ENCODE measurements at places on chromosomes 4 and X. TPM values are rescaled to one million over a fixed set of nuclear protein-coding genes. Genes with fewer than 3 reads are reported as not detected.

- DNase-seq, result no peak
These were observed 61.0 kb downstream of the ANXA3 start for GRCh38 chr4:78612398-78613178.

- no peak for DNase-seq
These were observed 499.6 kb downstream of the ACTRT1 start for GRCh38 chrX:127552571-127552970.

DNA sequence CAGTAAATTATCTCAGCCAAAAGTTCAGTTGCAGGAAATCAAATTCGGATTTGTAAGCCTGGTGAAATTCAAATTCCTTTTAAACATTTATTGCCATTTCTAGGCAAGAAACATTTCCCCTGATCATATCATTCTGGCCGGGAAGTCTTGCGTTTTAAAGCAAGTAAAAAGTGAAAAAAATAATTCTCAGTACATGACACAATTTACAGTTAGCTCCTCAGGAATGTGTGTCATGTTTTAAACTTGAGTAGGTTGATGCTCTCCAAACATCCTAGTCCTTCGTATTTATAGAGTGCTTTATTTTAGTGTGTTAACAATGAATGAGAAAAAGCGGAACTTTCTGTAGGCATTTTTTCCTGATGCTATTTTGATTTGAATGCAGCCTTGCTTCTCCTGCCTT, 158.3 kb upstream of the SCML1 start:
- no peak for DNase-seq

DNA sequence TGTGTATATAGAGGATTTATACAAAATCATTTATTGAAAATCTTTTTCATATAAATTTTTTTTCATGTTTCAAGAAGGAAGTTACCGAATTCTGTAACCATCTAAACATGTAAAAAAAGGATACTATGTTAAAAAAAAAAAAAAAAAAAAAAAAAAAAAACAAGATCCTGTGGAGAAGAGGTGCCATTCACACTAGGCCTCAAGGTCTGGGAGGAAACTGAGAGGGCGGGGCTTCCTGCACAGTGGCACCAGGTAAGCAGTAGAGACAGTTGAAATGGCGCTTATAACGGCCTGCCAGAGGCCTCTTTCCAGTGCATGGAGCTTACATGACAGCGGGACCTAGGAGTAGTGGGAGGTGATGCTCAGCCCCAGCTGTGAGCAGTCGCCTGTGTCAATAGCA, 17.5 kb downstream of the TRAPPC2 start:
- no peak for DNase-seq

- no peak for DNase-seq
These were observed 59.0 kb upstream of the NDUFC1 start for GRCh38 chr4:139361301-139361700.

DNA sequence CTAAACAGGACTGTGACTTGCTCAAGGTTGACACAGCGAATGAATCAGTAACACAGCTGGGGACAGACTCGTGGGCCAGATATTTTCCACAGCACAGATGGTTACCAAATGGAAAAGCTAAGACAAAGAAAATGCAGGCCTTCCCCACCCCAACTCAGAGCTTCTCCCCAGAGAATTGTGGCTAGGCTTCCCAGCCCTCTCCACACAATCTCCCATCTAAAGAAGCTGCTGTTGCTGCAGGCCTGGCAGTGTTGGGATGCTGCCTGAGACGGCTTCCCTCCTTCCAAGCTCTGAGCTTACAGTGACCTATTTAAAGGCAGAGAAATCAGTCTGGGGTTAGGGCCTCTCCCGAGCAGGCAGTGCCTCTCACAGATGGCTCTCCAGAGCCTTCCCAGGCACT, 46.5 kb upstream of the PGRMC1 start:
- no peak for DNase-seq

DNA sequence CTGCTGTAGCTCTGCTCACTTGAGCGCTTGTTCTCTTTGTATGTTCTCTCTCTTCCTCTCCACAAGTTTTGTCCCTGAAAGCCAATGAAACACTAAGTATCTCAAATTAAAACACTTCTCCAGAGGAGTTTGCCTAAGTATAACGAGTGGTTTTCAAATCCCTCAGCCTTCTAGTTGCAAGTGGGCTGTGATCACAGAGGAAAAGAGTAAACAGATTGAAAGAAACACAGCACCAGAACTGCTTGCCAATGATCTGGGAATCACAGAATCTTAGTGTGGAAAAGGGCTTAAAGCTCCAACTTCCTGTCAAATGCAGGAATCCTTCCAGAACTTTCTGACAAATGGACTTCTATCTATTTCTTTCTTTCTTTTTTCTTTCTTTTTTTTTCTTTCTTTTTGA, 4.8 kb upstream of the PRSS12 start:
- no peak for DNase-seq

DNA sequence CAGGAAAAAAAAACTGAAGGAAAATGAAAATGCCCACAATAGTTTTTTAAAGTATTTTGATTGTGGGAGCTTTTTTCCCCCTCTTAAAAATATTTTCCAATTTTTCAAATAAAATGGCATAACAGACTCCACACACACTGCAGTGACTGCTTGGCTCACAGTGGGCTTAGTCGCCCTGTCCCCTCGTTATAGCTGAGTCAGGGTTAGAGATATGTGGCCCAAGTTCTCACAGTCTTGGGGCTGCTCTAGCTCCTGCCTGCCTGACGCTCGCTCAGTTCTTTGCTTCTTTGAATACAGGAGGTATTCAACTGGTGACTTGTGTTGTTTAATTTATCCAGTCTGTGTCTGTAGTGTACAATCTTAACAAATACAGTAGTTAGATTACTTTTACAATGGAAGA, 47.7 kb downstream of the BEND2 start:
- no peak for DNase-seq

GRCh38 chrX:9211269-9211668, 177.3 kb upstream of the FAM9B start:
- DNase-seq, result no peak

DNA sequence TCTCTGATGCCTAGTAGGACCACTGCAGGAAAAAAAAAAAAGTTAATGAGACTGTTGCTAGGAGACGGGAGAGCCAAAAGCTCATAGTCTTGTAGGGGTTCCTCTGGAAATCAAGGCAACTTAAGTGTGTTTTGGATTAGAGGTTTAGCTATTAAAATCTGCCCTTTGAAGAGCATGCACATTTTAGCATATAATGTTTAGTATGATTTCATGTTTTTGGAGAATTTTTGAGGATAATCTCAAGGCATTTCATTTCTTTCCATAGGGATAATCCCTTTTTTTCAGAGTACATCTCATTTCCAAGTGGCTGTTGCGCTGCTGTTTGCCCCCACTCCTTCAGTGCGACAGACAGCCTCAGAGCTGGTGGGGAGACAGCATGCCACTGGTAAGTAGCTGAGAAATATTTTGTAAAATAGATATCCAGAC, at the start of gene LINC00632:
Gene LINC00632 (plus strand): TSS at position 339 of the 426 bp plus-strand sequence.
- no peak for DNase-seq

DNA sequence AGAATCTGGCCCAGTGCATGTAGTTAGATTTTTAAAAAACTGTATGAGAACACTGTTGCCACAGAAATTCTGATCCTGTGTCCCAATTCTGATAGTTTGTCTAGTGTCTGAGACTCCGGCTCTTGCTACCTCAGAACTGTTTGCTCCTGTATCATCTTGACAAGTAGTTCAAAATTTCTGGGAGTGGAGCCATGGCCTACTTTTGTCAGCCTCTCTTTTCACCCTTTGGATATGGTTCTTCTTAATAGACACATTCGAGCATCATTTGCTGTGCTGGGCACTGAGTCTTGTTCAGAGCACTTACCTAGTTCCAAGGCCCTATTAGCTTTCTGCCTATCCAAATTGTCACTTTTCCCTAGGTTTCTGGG, 46.9 kb downstream of the ATP10D start:
- no peak for DNase-seq

- DNase-seq, result no peak
These were observed 503 bp upstream of the PDE5A start for GRCh38 chr4:119629142-119629471.

GRCh38 chr4:67721770-67722597, 21.0 kb upstream of the UBA6 start:
- no peak for DNase-seq

DNA sequence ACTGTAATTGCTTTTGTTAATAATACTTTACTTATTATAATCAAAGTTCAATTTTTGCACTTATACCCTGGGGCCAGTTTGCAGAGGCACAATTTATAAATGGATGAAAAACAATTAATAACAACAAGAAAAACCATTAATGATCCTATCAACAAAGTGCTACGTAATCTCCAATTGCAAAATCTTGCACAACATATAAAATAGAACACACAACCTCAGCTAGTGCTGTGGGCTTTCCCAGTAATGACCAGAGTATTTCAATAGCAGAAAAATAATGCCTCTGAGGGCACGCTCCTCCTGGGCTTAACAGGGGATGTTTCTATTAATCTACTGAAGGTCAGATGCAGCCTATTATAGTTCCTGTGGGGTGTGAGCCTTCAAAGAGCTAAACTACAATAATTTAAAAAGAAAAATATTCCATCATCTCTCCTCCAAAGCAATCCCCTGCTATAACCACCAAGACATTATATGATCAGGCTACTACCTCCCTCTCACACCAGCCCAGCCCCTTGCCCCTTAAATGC, 508.5 kb upstream of the SLIT2 start:
- DNase-seq, result no peak

DNA sequence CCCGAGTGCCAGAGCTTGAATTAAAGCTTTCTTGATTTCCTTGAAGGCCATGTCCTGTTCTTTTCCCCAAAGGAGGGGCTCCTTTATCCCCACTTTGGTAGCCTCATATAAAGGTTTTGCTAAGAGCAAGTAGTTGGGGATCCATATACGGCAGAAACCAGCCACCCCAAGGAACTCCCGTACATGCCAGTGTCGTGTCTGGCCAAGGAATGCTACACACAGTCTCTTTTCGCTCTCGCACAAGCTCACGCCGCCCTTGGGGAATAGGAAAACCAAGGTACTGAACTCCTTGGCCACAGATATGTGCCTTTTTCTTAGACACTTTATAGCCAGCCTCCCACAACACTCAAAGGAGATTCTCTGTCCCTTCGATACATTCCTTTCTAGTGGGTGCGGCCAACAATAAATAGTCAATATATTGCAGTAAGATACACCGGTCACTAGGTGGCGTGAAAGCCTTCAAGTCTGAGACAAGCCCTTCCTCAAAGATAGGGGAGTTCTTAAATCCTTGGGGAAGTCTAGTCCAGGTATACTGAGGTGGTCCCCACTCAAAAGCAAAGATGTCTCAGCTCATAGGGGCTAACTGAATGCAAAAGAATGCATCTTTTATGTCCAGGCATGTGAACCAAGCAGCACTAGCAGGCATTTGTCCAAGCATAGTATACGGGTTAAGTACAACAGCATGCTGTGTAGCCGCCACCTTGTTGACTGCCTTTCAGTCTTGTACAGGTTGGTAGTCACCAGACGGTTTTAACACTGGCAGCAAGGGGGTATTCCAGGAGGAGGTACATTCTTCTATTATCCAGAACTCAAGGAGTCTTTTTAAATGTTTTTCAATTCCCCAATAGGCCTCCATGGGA, 57.8 kb upstream of the XAGE1B start:
- peak; percentile 27 for DNase-seq

DNA sequence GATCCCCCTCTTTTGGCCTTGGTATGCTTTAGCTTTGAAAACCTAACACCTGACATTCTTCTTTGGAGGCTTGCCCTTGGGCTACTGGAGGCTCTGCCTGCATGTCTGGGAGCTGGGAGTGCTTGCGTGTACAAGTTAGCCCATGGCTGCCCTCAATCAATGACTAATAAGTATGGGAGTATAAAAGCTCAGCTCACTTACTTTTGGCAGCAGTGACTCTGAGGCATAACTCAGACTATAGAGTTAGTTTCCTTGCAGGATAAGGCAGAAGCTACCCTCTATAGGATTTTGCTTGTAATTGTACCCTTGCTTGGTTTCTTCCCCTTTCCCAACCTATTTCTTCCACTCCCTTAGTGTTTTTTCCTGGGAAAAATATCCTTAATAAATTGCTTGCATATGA, 247.9 kb downstream of the PPP1R2C start:
- no peak for DNase-seq

DNA sequence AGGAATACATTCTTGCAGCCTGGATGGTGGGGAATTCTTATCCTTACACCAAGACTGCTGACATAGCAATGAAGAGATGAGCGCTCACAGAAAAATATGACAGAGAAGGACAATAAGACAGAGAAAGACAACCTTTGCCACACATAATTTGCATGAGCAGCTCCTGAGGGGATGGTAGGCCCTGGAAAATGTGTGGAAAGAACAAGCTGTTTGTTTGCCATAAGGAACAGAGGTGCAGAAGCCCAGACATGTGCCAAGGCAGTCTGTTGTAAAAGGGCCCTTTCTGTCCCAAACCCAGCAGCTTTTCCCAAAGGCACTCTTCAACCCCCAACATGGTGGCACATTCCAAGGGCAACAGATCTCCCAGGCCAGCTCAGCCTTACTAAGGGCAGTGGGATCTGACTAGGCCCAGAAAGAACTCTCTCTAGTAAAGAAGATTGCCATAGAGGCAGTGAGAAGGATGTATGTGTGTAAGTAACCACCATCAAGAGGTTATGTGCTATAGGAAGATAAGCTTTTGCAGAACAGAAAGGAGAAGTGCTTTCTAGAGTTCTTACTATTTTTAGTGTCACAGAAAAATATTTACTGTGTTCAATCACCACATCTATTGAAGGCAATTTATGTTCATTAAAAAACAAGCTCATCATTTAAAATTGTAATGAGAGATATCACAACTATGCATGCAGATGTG, 287.0 kb upstream of the RASGEF1B start:
- no peak for DNase-seq

DNA sequence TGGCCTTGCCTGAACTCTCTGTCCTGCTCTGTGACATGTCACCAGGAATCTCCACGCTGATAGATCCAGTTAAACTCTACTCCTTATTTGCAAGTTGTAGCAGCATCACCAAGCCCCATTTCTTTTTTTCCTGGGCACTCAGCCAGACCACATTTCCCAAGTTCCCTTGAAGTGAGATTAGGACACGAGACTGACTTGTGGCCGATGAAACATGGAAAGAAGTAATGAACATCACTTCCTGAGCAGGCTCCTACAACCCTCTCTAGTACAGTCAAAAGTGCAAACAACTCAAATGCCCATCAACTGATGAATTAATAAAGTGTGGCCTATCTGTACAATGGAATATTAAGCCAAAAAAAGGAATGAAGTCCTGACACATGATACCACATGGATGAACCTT, 74.6 kb downstream of the MAP3K15 start:
- DNase-seq, result no peak

DNA sequence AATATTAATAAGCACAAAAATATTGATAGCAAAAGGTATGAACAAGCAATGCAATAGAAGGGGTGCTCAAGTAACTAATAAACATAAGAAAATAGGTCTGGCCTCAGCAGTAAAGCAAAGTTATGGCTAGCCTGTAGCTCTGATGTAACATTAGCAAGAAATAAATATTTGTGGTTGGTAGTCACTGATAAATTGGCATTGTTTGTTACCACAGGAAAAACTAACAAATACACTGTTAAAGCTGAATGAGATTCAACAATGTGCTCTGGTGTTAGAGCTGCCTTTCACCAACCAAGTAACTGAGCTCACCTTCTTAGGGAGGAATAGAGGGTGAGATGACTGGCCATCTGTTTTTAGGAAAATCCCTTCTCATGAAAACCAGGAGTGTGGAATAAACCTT, 71.4 kb downstream of the AREG start:
- no peak for DNase-seq

GRCh38 chr4:25535278-25535677, 120.4 kb upstream of the SLC34A2 start:
- no peak for DNase-seq

- DNase-seq, result no peak
These were observed 116.8 kb downstream of the CBR4 start for GRCh38 chr4:168893205-168893604.

IRS4 gene
- total RNA-seq, result 1.8 TPM

CDS1 gene
- total RNA-seq, result 2.0 TPM

IL2 gene
- total RNA-seq, result not detected

ARHGAP6 gene
- 4.1 TPM for total RNA-seq

TSPAN7 gene
- 12.4 TPM for total RNA-seq

PHOX2B gene
- not detected for total RNA-seq

REPS2 gene
- 10.6 TPM for total RNA-seq
